ENCODE measurements at places on chromosomes 16 and 17. TPM values are rescaled to one million over a fixed set of nuclear protein-coding genes. Genes with fewer than 3 reads are reported as not detected.
A peak's percentile ranks its signal among the peaks of the same experiment; 100 is the strongest.

DNA sequence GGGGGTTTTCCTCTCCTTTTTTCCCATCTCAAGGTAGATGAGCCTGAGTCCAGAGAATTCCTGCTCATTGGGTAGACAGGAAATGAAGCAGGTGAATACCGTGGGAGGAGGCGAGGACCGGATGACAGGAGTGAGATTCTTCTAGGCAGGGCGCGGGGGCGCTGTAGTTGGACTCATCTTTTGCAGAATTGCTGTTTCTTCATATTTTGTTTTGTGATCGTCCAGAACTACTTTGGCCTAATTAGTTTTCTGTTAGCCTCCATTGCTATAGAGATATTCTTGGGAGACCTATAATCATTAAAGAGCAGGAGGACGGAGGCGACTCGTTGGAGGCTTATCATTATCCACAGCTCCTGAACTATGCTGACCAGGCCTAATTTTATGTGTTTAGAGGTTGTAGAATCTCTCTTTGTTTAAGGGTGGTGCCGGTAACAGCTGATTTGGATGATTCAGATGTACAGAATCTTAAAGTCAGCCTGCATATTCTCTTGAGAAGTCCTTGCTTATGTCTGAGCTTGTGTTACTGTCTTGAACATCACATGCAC is 650 bp downstream of the ATP6V0A1 start:
- peak; percentile 72 for DNase-seq

DNA sequence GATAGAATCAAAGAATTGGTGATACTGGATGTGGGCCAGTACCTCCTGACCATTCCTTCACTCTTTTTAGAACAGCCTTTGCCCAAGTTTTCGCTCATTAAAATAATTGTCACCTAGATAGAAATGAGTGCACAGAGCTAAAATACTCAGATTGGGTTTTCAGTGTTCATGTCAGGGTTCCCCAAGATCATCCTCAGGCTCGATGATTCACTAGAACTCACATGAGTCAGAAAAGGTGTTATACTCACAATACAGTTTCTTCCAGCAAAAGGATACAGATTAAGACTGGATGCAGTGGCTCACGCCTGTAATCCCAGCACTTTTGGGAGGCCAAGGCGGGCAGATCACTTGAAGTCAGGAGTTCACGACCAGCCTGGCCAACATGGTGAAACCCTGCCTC is 19.9 kb downstream of the ERCC4 start:
- DNase-seq = no peak

GRCh38 chr16:73047536-73048291 is at the start of gene ZFHX3:
TSS of gene ZFHX3 (minus strand) at chr16:73048128. CDS start at chr16:72960145, 87,983 bp downstream.
- peak; percentile 84 for DNase-seq

GRCh38 chr17:51739245-51739886 is 419.1 kb downstream of the CA10 start:
- DNase-seq = no peak

ANKS3 gene
- 34.4 TPM for total RNA-seq

SOX9 gene
- total RNA-seq = 42.0 TPM

All from sciatic nerve (tissue), 2 donors.